ENCODE measurements at places on chromosomes 3 and 15. TPM values are rescaled to one million over a fixed set of nuclear protein-coding genes. Genes with fewer than 3 reads are reported as not detected.

P2RY1 gene
- total RNA-seq = 14.0 TPM

MYL3 gene
- total RNA-seq = not detected

DPPA2 gene
- total RNA-seq = not detected

CD96 gene
- total RNA-seq = not detected

GATA2 gene
- 14.2 TPM for total RNA-seq

ERICH6 gene
- total RNA-seq = 0.24 TPM

GRAMD2A gene
- total RNA-seq = 0.20 TPM

RETNLB gene
- not detected for total RNA-seq

WDR73 gene
- 42.4 TPM for total RNA-seq

ARPC4 gene
- 152 TPM for total RNA-seq

NOX5 gene
- not detected for total RNA-seq

DUOXA1 gene
- total RNA-seq = 1.1 TPM

PODXL2 gene
- 35.9 TPM for total RNA-seq

ACTRT3 gene
- 1.3 TPM for total RNA-seq

GCNT3 gene
- not detected for total RNA-seq

CHL1 gene
- not detected for total RNA-seq

STIMATE gene
- total RNA-seq = 11.3 TPM

TMEM207 gene
- total RNA-seq = not detected

SST gene
- total RNA-seq = not detected

ZBED2 gene
- total RNA-seq = not detected

IL16 gene
- total RNA-seq = 1.4 TPM

Data from A673 (cell line).